Foreskin keratinocyte (primary cell): ENCODE measurements at places on chromosomes 7 and 10. TPM values are rescaled to one million over a fixed set of nuclear protein-coding genes. Genes with fewer than 3 reads are reported as not detected.

- DNase-seq: no peak
Observed at GRCh38 chr7:141952461-141952860, 5.7 kb upstream of the CLEC5A start.

The PIK3CG gene
- not detected in 2 replicates for polyA plus RNA-seq

DNA sequence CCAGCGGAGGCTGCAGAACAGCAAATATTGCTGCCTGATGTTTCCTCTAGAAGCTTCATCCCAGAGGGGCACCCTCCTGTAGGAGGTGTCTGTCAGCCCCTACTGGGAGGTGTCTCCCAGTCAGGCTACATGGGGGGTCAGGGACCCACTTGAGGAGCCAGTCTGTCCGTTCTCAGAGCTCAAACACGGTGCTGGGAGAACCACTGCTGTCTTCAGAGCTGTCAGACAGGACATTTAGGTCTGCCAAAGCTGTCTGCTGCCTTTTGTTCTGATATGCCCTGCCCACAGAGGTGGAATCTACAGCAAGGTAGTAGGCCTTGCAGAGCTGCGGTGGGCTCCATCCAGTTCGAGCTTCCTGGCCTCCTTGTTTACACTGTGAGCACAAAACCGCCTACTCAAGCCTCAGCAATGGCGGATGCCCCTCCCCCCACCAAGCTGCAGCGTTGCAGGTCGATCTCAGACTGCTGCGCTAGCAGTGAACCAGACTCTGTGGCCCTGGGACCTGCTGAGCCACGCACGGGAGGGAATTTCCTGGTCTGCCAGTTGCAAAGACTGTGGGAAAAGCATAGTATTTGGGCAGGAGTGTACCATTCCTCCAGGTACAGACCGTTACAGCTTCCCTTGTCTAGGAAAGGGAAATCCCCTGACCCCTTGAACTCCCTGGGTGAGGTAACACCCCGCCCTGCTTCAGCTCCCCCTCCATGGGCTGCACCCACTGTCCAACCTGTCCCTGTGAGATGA lies 17.7 kb upstream of the MINDY3 start:
- no peak for DNase-seq

DNA sequence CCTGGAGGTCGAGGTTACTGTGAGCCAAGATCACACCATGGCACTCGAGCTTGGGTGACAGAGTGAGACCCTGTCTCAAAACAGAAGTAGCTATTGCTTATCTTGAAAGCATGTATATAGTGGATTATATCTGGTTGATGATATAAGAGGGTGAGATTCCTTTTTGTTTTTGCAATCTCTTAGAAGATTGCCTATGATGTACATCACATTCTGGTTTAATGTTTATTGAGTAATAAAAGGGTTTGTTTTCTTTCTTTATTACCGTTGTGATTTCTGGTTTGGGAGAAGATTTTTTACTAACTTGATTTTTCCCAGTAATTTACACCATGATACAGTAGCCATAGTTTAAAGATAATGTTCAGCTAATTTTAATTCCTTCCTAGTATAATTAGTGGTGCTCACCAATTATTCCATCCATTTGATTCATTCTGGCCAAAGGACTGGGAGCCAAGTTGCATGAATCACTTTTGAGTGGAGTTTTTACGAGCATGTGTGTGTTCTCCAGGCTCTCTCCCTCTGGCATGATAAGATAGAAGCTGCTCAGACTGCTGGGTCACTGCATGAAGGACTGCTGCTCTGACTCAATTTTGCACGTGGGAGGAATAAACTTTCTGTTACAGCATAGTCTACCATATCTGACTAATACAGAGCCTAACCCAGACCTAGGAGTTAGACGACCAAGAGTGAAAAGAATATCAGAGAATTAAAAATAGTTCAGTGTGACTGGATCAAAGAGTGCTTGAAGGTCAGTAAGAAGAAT lies 13.5 kb upstream of the TSPAN13 start:
- DNase-seq: peak; percentile 95

GRCh38 chr10:101940916-101941315 lies 97.3 kb upstream of the KCNIP2 start:
- DNase-seq: peak; percentile 63

GRCh38 chr7:11613292-11613930 lies 218.6 kb downstream of the THSD7A start:
- DNase-seq: no peak

DNA sequence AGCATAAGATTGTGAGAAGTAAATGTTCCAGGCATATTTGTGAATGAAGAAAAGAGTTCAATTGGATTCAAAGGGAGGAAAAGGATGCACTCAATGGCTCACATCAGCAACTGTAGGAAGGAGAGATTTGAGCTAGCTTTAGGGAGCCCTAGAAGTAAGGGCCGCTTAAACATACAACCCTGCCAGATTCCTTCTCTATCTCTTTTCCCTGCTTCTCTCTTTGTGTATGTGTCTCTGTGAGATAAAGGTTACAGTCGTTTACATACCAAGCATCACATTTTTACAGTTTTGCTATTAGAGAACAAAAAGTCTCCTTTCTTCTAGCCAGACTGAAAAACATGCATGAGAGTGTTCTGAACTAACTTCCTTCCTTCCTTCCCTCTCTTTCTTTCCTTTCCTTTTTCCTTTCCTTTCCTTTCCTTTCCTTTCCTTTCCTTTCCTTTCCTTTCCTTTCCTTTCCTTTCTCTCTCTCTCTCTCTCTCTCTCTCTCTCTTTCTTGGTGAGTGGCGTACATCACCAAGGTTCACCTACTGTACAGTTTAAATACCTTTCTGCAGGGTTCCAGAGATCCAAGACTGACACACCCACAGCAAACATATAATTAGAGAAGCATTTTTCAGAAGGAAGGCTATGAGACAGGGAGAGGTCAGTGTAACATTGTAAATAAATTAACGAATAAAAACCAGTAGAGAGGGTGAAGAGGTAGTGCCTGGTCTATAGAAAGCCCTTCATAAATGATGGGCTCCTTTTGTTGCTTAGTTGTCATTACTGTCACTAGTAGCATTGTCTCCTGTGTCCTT lies 240.4 kb downstream of the ARL4A start:
- no peak for DNase-seq

The TYSND1 gene
- polyA plus RNA-seq: 11.6 and 12.0 TPM in 2 replicates

DNA sequence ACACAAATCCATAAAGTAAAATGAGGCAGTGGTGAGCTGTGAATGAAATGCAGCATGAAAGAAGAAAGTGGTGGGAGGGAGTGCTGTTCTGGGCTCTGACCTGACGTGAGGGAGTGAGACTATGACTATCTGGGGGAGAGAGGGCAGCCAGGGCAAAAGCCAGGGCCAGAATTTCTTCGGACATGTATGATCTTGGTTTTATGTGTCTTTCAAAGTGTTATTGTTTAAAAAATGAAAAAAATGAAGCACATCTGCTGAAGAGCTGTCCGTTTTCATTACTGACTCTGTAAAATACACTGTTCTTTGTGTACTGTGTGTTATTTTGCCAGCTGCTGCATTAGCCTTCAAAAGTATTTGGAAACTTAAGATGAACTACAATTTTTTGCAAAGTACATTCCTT lies 70.2 kb upstream of the KLF14 start:
- DNase-seq: no peak

- DNase-seq: no peak
Observed at GRCh38 chr10:103969857-103970627, 3.1 kb downstream of the SLK start.

DNA sequence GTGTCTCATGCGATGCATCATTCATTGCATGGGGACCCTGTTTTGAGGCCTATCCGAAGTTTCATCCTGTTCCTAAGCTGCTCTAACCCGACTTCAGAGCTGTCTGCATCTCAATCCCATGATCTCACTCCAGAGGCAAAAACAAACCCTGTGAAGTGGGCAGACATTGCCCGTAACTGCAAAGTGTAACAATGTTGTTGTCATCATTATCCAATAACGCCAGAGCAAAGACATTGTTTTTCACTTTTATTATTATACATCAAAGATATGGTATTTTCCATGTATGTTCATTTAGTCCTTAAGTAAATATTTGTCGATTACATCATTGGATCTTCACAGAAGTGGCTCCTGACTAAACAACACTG lies 246.7 kb downstream of the KLF6 start:
- no peak for DNase-seq

DNA sequence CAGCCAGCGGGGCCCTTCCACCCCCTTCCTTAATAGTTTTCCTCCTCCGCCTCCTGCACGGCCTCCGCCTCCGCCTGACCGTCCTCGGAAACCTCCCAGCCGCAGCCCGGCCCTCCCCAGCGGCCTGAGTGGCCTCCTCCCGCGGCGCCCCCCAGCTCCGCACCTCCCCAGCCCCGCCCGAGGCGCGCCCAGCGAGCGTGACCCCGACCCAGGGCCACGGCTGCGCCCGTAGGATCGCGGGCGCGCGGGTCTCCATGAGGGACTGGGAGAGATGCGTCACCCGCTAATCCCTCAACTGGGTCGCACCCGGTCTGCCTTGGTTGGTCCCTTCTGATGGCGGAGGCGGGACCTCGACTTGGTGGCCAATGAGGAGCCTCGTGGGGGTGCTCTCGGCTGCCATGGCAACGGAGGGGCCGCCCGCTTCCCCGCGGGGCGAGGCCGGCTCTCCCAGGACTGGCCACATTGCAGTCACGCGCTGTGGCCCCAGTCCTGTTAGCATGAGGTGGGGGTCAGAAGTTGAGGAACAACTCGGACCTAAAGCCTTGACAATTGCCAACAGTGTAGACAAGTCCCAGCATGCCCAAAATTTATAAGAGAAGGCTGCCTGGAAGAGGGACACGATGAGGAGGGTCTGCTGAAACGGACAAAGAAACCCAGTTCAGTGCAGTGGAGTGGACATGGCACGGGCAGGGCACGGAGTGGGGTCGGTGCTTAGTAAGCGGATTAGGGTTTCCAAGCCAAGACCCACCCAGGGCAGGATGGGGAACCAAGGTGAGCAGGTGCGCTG lies 24.3 kb downstream of the DDIT4 start:
- peak; percentile 84 for DNase-seq

- DNase-seq: no peak
Observed at GRCh38 chr7:49089717-49090116, 165.4 kb downstream of the CDC14C start.

GRCh38 chr7:84877943-84878570 lies 308.8 kb downstream of the SEMA3D start:
- no peak for DNase-seq

The NUTM2E gene
- 0.17 and 0.22 TPM in 2 replicates for polyA plus RNA-seq

GRCh38 chr10:71263376-71263775 lies 51.0 kb downstream of the UNC5B start:
- DNase-seq: no peak

DNA sequence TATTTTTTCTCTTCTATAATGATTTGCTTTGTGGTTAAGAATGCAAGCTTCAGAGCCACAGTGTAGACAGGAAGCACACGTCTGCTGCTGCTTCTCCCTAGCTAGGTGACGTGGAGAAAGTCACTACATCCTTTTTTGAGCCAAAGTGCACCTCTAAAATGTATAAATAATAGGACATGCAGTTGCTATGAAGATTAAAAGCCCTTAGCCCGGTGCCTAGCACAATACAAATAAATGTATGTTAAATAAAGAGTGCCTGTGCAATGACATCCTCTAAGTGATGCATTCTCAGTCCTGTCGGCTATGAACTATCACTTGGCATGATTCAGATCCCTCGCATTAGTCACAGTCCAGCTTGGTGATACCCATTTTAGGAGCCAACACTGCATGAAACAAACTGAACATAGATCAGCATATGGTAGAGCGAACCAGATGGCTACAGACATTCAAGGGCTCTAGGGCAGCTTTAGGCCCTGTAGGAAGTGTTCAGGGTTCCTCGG lies 4.8 kb upstream of the TRDMT1 start:
- peak; percentile 74 for DNase-seq
